Stimulated activated CD8-positive, alpha-beta memory T cell treated with anti-CD3 and anti-CD28 coated beads, Interleukin-4, amount 100 ng/mL, for 48 hours (primary cell): ENCODE measurements at places on chromosomes 4 and X.

- no peak for DNase-seq
Observed at GRCh38 chr4:4693258-4693657, 151.4 kb upstream of the STX18 start.

GRCh38 chrX:36856849-36857248 lies 151.3 kb upstream of the FAM47C start:
- DNase-seq = no peak

GRCh38 chr4:8258552-8259212 lies 10.9 kb upstream of the HTRA3 start:
- no peak for DNase-seq

- no peak for DNase-seq
Observed at GRCh38 chr4:37858112-37858511, 31.6 kb downstream of the PGM2 start.

GRCh38 chrX:38312436-38312835 lies 14.9 kb downstream of the RPGR start:
- no peak for DNase-seq

DNA sequence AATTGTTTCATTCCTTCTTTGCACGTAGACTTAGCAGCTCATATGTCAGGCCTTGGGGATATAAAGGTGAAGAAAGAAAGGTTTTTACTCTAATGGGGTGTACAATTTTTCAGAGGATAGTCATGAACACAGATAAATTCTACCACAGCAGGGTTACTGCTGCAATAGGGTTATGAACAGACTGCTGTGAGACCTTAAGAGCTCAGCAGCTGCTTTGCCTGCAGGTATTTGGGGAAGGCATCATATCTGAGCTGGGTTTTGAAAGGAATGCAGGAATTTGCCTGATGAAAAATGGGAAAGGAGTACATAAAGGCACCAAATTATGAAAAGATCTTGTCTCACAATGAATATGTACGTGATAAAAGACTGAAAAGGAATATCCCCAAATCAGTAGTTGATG lies 128.9 kb downstream of the CEP135 start:
- DNase-seq = no peak

DNA sequence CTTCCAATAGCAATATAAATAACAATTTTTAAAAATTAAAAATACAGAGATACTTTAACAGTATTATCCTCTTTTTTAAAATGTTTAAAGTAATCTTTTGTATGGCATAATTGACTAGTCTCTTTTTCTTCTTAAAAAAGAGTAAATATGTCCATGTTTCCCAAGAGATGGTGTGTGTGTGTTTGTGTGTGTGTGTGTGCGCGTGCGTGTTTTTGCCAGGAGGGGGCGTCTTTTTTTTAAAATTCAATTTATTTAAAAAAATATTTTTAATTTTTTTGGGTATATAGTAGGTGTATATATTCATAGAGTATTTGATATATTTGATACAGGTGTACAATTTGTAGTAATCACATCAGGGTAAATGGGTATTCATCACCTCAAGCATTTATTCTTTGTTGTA lies 1073.7 kb downstream of the PCDH7 start:
- no peak for DNase-seq

DNA sequence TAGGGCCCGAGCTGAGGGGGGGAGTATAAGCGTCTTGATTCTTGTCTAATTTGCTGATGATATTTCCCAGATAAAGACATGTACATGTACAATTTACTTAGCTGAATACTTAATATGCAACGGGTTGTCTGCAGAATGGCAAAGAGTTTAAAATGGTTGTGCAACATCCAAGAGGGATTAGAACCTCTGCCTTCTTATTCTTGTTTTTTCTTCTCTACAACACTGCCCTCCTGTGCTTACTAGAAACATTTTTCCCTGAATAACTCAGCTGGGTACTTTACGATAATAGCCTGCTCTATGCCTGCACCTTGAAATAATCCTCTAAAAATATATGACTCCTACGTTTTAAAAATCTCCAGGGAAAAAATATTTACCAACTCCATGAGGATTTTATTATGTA lies 41.8 kb downstream of the INTS12 start:
- no peak for DNase-seq

DNA sequence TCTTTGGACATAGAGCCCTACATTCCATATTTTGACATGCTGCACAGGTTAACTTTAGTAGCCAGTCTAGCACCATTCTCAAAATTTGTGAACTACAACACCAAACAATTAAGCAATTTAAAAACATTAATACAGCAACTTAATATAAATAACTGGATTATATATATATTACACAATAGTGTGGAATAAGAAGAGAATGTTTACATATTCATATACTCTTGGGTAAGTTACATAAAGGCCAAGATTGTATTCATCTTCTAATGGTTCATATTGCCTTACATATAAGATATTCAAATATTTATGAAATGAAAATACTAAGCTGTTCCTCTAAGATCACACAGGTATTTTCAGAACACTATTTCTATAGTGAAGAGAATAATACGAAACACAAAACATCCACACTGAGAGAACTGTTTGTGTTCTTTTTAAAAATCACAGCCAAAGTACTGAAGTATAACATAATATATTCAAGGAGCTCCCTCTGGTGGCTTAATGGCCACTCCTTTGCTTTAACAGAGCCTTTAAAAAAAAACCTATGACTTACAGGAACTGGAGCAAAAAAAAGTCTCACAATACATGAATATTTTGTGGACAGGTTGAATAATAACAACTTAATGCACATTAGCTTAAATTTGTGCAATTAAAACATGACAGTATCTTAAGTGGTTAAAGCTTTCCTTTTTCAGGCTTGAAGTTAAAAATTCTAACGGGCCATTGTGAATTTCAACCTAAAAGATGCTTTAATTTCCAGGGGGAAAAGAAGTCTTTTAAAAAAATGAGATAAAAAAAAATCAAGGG lies 46.2 kb downstream of the NEK1 start:
- DNase-seq = no peak

DNA sequence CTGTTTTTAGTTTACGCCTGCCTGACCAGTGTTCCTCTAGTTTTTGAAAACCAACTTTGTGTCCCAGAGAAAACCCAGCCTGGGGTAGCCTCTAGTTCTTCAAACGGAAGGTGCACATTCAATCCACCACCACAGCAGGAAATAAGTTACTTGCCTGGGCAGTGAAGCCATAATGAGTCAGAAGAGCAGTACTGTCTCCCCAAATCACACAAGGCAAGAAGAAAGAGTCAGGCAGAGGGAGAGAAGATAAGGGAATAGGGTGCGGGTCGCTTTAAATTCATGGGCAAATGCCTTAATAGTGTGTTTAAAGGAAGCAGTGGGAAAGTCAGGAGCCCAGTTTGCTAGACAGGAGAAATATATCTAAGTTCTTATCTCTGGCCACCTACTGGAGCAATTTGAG lies 333.8 kb upstream of the GRIA3 start:
- no peak for DNase-seq

DNA sequence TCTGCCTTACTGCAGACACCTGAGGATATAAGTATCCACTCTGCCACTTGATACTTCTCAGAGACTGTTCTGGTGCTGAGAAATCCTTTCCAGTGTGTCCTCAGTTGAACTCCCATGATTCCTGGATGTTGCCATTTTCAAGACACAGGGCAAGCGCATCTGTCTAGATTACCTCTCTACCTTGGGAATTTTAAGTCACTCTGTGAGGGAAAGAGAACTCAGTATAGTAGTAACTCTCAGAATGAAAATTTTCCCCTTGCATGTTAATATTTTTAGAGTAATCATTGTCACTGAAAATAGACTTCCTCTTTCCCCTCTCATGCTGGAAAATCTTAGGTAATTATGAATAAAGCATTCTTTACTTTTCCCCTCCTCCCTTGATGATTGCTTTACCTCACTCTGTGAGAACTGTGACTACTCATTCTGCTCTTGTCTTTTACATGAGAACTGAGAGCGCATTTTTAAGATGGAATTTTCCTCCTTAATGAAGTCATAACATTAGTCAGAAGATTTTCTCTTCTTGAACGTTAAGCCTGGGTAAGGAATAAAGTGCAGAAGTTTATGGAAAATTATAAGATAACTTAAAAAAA lies 45.0 kb downstream of the TET2 start:
- no peak for DNase-seq

- DNase-seq = no peak
Observed at GRCh38 chr4:5709207-5709575, 832 bp upstream of the EVC2 start.

DNA sequence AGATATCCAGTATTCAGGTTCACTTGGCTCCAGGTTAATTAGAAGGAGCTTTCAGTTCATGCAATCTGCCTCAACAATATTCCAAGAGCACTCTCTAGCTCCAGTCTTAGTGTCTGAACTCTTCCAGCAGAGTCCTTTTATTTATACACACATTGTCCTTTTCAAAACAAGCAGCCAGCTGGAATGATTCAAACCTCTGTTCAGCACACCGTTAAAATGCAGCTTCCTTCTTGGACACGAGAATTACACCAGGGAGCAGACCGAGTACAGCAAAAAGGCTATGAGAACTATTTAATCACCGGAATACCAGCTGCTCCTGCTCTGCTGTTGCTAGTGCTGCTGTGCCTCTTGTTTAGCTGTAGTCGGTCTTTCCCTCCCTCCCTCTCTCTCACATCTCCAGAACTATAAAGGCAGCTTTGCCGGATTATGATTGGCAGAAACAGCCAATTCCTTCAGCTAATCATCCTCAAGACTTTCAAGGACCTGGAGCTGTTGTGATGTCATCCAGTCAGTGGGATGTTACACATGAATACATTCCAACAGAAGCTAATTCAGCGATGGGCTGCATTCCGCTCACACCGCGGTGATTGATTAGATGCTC lies at the start of gene NDST4:
TSS of gene NDST4 (minus strand) at position 115 of the 601 bp plus-strand sequence. CDS start 36,584 bp downstream, outside the sequence.
- no peak for DNase-seq

DNA sequence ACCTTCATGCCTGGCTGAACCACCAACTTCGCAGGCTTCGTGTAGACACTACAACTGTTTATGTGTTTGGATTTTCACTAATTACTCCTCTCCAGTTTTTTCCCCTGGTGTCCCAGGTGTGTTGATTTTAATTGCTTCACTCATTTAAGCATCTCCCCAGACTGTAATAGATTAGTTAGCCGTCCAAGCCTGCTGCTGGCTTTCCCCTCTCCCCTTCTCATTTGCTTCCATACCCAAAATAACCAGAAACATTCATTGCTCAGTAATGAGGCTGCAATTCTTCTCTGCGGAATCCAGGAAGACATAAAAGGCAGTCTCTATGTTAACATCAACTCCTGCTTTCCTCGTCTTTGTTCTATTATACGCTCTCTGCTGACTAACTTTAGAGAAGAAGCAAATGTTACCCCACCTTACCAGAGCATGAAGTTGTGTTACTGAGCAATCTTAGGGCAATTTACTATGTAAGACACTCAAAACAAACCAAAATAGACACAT lies 37.9 kb upstream of the SCRG1 start:
- no peak for DNase-seq

GRCh38 chrX:49190821-49191573 lies 4.8 kb upstream of the PRICKLE3 start:
- peak; percentile 78 for DNase-seq

GRCh38 chrX:131704136-131704695 lies 160.3 kb downstream of the OR13H1 start:
- no peak for DNase-seq

DNA sequence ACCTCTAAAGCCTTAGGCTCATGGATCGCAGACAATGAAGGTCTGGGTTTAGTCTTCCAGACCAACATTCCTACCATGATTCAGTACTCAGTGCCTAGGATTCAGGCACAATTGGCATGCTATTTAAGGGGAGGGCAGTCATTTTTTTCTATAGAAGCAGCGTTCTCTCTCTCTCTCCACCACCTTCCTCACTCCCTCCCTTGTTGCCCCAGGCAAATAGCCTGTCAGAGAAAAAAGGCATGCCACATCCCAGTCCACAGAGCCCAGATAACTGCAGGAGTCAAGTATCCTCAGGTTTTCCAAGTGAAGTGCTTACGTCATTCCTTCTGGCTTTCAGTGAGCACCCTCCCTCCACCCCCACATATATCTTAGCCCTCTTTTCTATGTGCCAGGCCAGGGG lies 533.0 kb downstream of the BCOR start:
- no peak for DNase-seq

- DNase-seq = no peak
Observed at GRCh38 chr4:119268466-119268865, 53.5 kb downstream of the FABP2 start.

DNA sequence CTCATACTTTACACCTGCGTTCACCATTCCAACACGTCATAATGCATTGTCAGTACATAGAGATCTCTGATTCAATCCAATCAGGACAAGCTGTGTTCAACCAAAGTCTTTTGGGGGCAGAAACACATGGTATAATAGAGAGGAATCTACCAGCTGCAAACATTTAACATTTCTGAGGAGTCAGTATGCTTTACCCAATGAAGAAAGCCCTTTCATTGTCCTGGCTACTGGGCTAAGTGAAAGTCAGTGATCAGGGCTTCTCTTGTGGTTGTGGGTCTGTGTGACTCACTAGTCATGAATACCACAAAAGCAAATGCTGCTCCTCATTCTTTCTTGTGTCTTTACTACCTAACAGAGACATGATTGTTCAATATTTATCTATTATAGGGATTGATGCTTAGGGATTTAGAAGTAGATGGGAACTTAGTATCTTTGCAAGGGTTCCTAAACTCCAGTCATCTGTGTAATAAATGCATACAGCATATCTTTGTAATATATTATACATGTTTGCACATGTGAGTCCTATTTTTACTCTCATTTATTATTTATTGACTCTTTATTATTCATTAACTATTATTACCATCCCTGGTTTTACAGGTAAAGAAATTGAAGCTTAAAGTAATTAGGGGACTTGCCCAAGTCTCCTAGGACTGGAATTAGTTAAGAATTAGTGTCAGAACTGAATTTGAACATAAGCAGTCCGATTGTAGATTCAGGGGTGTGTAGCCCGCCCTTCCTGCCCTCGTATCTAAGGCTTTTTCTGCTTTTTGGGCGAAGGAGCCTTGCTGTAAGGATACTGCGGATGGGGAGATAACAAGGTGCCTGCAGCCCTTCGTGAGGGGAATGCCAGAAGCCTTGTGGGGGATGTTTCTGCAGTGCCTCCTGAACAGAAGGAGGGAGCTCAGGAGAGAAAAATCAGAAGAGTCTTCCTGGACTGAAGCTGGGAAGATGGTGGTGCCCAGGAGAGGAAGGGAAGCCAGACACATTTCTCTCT lies 353.1 kb upstream of the BOD1L1 start:
- no peak for DNase-seq

DNA sequence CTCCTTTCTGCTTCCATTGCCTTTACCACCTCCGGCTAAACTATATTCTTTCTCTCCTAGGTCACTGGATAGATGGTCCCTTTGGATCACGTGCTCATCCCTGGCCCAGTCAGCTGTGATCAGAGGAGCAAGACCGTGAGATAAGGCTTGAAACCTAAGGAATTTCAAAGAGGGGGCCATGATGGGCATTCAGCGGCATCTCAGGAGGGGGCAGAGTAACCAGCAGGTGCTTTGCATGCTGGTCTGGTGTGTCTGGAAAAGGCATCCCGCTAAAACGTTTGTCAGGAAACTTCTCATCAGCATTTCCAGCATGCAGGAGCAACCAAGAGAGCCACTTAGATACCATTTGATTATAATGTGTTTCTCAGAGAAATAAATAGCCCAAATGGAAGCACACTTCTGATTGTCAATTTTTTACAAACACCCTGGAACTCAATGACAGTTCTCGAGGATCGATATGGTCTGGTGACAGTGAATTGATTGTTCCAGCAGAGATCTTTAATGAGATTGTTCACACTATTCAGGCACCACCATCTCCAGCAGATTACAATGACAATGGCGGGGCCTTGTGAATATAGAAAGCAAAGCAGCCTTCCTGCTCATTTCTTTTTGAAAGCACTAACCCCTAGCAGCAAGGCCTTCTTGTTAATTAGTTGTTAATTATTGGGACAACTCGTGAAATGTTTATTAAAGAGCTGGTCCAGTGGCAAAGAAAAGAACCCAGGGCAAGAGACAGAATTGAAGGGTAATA lies 327.1 kb downstream of the PTTG2 start:
- no peak for DNase-seq
